ENCODE measurements at places on chromosomes 1 and 21.

DNA sequence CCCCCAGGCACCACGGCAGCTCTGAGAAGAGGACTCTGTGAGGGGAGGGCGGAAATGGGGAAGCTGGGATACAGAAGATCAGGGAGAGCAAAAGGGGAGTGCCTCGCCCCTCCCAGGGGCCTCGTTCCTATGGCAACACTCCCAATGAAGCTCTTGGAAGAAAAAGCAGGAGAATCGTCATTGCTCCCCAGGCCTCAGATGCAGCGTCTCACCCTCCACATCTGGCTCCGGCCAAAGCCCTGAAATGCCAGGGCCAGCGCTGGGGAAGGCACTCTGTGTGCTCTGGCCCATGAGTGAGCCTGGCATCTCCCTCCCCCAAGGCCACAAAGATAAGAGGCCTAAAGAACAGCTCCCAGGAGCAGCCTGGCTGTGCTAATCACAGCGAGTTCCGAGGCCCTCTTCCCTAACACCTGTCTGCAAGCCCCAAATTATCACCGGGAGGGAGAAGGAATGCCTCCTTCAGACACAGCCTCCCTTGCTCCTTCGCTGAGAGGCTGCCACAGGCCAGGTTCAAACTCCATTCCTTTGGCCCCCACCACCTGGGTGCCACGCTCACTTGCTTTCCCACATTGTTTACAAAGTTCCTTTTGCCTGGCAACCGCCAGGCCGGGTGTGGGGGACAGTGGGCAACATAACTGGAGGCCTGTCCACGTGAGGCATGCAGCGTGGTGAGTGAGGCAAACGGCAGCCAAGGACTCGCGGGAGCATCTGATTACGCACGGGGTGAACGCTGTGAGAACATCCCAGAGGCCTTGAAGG, 27.8 kb downstream of the ECE1 start:
- DNase-seq, result no peak

DNA sequence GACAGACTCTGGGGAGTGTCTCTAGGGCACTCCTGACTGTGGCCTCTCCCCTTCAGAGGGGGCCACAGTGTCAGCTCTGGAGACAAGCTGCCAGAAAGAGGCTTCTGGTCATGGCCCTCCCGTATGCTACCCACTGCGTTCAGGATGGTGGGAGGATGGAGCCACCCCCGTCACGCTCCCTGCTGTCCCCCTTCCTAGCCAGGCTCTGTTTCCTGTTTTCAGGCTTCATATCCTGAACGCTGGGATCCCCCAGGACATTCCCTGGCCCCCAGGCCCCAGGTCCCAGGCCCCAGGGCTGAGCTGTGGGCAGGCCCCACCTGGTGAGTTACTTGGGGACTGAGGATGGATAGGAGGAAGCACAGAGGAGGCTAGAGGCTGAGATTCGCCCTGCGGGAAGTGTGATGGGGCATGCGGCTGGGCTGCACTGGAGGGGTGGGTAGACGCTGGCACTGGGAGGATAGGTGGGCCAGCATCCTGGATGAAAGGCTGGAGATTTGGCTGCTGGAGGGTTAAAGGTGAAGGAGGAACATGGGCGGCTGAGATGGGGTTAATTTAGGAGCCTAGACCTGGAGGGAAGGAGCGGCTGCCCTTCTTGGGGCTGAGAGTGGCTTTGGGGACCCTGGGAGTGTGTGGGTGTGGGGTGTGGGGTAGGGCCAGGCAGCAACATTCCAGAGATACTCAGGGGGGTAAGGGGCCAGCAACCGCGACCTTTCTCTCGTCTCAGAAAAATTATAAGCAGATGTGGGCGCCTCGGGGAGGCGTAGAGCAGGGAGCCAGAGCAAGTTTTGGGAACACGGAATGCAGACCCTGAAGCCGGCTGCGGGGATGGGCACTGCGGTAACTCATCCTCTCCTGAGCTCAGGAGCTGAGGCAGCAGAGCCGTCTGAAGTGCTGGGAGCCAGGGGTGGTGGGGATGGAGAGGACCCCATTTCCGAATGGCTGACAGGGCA, 8.7 kb downstream of the PEAR1 start:
- no peak for DNase-seq

DNA sequence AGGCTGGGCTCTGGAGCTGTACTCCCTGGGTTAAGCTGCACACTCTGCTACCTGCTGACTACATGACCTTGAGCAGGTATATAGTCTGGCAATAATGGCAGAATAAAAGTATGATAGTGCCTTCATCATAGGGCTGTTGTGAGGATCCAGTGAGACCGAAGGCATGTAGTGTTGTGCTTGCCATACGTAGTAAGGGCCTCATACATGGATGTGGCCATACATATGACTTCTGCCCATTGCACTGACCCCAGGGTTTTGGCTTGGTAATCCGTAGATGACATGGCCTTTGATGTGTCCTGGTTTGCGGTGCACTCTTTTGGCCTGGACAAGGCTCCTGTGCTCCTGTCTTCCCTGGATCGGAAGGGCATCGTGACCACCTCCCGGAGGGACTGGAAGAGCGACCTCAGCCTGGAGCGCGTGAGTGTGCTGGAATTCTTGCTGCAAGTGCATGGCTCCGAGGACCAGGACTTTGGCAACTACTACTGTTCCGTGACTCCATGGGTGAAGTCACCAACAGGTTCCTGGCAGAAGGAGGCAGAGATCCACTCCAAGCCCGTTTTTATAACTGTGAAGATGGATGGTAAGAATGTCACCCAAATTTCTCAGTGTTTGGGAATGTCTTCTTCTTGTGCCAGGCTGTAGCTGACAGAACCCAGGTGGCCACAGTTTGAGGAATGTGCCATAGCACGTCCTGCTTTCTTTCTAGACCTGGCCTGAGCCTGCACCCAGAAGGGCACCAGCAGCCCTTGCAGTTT, 17.0 kb upstream of the CD101 start:
- DNase-seq, result no peak

DNA sequence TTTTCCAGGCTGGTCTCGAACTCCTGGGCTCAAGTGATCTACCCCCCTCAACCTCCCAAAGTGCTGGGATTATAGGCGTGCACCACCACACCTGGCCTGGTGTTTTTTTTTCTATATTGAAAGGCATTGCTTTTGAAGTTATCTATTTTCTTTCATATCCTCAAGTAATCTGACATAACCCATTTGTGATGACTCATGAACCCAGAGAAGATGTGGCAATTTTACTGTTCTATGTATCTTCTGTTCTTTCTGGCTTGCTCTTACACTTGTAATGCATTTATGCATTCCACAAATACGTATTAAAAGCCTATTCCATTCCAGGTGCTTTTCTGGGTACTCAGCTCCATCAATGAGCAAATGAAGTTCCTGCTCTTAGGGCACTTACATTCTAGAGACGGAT, 29.9 kb upstream of the ERRFI1 start:
- DNase-seq, result no peak

DNA sequence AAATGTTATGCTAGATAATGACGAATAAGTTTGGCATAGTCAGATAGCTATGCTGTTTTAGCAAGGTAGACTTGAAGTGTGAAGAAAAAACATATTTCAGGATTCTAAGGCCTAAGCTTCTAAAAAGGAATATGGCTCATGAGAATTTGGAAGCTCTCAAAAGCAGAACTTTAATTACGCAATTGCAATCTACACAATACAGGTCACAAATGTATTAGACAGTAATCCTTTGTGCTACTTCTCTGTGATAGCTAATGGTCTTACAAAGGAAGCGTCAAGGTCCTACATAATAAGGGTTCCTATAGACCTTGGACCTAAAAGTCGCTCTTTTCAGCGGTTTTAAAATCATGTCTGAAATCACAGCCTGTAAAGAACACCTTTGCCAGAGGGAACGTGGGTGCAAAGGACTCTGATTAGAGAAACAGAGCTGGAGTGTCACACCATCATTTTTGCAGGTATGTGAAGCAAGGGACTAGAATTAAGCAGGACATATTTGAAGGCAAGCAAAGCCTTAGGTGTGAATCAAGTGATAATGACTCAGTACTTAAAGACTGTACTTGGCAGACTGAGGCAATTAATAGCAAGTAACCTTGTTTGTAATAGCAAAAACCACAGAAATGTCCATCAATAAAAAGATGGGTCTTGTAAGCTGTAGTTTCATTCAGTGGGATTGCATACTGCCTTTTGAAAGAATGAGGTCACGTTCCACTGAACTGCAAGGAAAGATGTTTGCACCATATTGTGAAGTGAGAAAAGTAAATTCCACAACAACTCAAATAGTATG, 420.2 kb downstream of the KCTD3 start:
- no peak for DNase-seq

DNA sequence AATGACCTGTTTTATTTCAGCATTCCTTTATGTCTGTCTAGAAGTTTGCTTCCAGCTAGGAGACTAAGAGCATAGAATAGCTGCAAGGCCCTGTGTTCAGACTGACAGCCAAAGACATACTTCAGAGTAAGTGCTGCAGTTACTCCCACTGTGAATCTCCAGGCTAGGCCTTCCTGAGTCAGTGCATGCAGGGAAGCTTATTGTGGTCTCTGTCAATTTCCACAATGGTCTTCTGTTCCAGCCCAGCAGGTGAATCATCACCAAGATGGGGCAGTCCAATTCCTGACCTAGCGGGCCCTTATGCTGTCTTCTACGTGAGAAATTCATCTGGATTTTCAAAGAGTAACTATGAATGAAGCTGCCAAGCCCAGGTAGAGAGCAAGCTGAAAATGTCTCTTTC, 146.3 kb upstream of the C8B start:
- no peak for DNase-seq

DNA sequence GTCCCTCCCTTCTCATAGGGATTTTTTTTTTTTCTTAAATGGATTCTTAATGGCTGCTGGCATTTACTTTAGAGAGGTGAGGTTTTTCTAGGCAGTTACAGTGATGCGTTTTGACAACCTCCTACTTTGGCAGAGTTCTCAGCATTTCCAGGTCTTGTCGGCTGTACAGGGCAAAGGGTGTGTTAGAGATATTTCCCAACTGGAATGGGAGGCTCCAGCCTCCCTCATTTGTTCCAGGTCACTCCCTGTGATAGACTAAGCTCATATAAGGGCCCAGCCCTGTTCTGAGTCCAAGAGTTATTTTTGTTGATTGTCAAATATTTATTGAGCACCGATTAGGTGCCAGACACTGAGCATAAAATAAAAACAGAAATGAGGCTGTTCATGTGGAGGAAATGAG, 7.6 kb upstream of the XKR8 start:
- DNase-seq, result no peak

GRCh38 chr1:28144203-28145135, 32.0 kb downstream of the PTAFR start:
- DNase-seq, result no peak

- DNase-seq, result no peak
Observed at GRCh38 chr1:197837911-197838310, 62.6 kb upstream of the DENND1B start.

GRCh38 chr1:5969168-5969567, 23.1 kb downstream of the NPHP4 start:
- DNase-seq, result no peak

DNA sequence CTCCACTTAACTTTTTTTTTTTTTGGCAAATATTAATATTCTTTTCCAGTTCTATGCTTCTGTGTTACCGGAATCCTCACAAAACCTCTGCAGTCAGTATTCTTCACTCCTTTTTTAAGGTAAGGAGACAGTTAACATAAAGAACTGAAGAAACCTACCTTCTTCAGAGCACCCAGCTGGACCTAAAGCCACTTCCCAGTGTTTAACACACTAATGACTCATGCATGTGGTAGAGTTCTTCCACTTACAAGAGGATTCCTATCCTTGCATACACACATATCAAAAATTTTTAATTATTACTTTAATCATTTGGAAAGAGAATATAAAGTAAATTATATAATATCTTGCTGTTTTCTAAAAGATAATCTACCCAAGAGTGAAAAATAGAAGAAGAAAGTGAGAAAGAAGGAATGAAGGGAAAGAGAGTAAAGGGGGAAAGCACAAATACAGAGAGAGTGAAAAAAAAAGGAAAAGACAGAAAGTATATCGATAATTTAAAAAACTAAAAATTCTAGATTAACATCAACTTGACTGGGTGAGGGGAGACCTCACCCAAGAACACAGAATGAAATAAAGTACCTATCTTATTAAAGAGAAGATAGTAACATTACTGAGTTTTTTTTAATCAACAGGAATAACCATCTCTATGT, 54.9 kb downstream of the ENAH start:
- no peak for DNase-seq

DNA sequence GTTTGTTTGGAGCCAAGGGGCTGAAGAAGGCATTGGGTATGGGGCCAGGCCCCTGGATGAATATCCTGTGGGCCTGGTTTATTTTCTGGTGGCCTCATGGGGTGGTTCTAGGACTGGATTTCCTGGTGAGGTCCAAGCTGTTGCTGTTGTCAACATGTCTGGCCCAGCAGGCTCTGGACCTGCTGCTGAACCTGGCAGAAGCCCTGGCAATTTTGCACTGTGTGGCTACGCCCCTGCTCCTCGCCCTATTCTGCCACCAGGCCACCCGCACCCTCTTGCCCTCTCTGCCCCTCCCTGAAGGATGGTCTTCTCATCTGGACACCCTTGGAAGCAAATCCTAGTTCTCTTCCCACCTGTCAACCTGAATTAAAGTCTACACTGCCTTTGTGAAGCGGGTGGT, 1.4 kb downstream of the ACKR1 start:
- DNase-seq, result no peak

DNA sequence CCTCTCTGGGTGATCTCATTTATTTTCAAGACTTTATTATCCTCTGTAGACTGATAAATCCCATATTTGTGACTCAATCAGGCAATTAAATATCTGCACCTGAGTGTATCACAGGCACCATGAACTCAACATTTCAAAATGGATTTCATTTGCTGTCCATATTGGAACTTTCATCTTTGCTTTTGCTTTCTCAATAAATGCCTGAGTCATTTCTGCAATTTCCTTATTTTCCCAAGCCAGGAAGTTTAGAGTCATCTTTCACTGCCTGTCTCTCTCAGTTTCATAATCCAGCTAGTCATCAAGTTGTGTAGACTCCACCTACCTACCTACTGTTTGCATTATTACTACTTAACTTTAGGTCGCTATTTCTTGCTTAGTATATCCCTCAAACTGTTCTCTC, 540.9 kb downstream of the LMO4 start:
- DNase-seq, result no peak

GRCh38 chr1:22317231-22317919, 134.3 kb upstream of the ZBTB40 start:
- DNase-seq, result peak; percentile 17

- no peak for DNase-seq
Observed at GRCh38 chr1:163337631-163338030, 15.9 kb downstream of the NUF2 start.

Data from stimulated activated CD4-positive, alpha-beta T cell treated with anti-CD3 and anti-CD28 coated beads, TNF-alpha, amount 100 ng/mL, for 24 hours (primary cell).